ENCODE measurements at places on chromosomes 2 and 18.
A peak's percentile ranks its signal among the peaks of the same experiment; 100 is the strongest.

DNA sequence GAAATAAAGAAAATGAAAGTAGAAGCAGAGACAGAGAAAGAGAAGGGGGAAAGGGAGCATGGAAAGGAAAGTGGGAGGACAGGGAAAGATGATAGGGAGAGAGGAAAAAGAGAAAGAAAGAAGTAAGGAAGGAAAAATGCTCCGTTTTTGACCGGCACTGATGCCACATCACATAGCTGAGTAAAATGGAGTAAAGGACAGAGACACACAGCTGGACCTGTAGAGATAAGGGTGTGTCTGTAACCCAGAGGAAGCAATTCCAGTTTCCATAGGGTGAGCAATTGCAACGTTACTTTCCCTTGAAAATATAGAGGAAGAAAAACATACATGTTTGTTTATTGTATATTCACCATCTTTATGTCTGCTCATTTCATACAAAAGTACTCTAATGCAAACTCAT lies 1866.9 kb upstream of the PIK3C3 start:
- no peak for DNase-seq

GRCh38 chr2:157413326-157414035 lies 30.4 kb downstream of the CYTIP start:
- no peak for DNase-seq

GRCh38 chr2:66577321-66578053 lies 142.6 kb downstream of the MEIS1 start:
- DNase-seq = peak; percentile 68

DNA sequence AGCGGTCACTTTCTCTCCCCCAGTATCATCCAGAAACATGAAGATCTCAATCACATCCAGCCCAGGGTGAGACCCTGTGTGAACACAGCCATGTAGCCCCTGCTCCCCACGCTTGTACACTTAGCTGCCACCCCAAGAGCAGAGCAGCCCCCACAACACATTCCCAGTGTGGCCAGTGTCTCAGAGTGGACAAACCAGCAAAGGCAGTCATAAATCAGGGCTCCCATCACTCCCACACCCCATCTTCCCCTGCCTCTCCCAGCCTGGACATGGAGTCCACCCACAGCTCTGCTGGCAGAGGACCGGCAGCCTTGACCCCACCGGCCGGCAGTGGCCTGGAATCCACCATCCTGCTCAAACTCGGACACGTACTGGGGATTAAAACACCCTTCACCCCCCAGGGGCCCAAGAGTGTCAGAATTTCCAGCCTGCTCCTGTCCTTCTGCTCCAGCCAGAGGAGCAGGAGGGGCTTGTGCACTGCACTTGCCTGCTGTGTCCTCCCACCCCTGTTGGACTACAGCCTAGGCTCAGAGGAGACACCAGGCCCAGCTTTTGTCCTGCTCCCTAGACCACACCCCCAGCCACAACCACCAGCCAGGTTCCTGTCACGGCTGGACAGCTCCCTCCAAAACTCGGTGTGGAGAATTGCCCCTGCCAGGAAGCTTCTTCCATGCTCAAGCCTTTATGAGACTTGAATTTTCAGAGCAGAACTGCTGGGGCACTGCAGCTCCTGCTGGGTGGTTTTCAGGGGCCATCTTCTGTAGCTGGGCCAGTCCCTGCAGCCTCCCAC lies 206.1 kb downstream of the SMAD2 start:
- no peak for DNase-seq

- DNase-seq = peak; percentile 74
Observed at GRCh38 chr2:165601928-165602521, 132.5 kb downstream of the CSRNP3 start.

GRCh38 chr2:154386186-154386585 lies 312.3 kb upstream of the KCNJ3 start:
- DNase-seq = no peak

DNA sequence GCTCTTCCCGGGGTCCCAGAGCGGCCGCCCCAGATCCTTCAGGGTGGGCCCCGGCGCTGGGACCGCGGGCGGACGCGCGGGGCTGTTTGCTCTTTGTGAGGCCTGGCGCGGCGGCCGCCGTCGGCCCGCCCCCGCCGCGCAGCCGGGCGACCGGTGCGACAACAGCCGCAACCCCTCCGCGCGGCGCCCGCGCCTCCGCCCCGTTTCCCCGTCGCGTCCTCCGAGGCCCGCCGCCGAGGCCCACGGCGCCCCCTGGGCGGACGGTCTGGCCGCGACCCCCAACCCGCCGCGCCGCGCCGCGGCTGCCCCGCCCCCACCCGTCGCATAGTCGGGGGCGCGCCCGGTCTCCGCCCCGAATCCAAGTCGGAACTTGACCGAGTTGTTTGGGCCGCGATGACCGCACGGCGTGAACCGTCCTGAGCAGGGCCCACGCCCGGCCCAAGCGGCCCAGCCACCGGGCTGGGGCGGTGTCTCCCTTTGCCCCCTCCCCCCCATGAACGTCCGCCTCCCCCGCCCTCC lies 448 bp downstream of the YPEL5 start:
- DNase-seq = no peak

DNA sequence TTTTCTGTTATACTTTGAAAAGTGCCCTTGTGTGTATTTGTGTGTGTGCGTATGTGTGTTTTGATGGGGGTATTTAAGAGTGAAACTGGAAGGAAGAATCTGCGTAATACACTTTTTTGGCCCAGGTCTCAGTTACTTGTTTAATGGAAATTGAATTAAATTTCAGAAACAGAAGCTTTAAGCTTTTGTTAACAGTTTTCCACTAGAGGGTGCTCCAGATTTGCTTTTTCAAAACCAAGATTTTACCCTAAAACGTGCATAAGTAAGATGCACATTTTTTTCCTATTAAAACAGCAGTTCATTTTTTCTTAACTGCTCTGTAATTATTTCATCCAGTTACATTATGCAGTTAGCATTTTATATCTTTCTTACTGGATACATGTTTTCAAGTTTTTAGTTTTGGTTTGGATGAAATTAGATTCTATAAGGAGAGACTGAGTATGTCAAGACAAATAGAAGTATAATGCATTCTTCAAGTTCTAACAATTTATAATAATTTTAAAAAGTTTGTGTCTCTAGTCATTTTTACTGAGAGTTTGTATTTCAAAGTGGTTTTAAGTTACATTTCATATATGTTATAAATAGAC lies 97.2 kb downstream of the PIK3C3 start:
- no peak for DNase-seq

DNA sequence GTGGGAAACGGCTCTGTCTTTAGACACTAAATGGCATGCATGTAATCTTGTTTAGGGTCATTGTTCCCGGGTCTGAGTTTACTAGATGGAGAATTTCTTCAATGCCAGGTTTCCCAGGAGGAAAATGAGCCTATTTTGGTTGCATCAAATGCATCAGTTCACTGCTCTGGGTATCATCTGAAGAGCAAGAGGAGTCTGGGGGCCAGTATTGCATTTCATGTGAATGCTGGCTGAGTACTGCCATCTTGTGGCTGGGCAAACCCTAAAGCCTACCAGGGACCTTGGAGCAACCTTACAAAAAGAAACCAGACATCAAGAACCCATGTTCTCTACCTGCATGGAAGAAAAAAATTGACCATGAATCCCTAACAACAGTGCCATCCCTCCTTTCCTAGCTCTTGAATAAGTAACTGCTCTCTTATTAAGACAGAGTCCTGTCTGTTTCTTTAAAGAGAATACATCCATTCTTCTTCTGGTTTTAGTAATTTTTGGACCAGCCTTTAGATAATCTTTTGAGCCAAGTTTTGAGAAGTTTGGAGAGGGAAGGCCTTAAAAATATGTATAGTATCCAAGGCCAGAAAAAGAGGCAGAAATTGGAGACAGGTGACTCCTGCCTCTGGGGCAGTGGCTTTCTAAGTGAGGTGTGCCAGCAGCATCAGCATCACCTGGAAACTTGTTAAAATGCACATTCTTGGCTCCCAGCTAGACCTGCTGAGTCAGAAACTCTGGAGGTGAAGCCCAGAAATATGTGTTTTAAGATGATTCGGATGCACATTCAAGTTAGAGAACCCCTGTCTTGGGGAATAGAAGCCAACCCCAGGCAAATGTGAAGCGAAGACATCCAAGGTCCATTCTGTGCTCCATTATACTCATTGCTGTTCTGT lies 261.0 kb upstream of the CXCR4 start:
- peak; percentile 32 for DNase-seq

DNA sequence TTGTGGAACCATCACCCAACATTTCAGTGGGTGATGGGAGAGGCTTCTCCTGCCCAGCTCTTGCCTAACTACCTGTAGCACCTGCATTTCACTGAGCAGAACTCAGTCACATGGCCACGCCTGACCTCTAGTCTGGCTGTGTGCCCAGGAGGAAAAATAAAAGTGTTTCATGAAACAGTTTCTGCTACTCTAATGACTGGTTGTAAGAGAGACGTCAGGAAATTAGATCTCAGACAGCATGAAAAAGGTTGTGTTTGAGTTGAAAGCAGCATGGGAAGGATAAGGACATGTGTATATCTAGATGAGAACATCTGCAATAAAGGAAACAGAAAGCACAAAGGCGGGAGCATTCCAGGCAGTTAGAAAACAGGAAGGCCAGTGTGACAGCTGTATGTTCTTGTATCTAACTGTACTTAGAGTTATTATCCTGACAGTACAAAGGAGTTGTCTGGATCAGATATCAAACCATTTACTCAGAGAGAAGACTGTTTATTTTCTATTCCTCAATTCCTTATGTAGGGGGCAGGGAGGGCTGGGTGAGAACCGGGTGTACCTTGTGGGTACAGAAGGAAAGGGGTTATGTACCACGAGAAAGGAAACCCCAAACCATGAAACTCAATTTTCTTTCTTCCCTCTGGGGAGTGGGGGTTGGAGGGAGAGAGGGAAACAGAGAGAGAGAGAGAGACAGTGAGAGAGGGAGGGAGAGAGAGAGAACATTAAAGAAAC lies 307.4 kb upstream of the VWC2L start:
- DNase-seq = peak; percentile 38

GRCh38 chr2:25226827-25227226 lies 58.4 kb upstream of the POMC start:
- DNase-seq = no peak

GRCh38 chr2:85111819-85112281 lies 21.3 kb upstream of the TCF7L1 start:
- no peak for DNase-seq

DNA sequence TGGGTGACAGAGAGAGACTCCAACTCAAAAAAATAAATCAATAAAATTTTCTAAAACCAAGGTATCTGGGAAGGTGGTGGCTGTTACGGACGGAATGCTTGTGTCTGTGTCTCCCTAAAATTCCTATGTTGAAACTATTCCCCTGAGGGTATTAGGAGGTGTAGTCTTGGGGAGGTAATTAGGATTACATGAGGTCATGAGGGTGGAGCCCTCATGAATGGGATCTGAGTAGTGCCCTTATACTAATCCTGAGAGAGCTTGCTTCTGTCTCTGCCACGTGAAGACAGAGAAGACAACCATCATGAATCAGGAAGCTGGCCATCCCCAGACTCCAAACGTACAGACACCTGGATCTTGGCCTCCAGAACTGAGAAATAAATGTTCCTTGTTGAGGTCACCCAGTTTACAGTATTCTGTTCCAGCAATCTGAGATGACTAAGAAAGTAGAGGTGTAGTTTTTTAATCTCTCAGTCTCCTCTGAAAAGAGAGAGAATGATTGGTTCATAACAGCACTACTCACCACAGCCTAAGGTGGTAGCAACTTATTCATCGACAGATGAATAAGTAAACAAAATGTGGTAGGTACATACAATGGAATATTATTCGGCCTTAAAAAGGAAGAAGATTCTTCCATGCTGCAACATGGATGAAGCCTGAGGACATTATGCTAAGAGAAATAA lies 38.4 kb downstream of the TGFBRAP1 start:
- no peak for DNase-seq

DNA sequence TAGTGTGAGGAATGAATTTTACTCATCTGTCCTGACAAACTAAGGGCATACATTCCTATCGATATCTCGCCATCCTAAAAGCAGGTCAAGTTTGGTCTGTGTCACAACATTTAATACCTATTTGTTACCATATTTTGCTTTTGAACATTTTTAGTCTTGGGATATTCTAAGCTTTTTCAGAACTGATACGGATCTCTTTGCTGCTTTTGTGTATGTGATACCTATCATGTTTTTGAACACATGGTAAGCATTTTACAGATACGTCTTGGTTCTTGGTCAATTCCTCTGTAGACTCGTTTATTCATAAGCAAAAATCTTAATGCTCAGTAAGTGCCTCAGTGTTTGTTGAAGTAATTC lies 592 bp downstream of the ZNF397 start:
- DNase-seq = no peak

DNA sequence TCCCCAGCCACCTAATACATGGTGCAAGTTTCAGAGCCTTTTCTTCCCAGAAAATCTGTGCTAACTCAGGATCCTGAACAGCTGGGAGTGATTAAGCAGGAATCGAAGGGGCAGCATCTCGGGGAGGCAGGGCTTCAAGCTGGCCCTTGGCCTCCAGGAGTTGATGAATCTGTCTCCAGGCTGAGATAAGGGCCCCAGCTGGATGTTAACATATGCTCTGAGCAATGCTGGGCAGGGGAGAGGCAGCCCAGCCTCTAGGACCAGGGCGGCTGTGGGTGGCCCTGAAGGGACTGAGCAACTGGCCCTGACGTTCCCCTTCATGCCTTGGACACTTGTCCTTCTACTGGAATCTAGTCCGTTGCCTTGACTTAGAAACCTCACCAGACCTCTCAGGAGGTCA lies 84.1 kb upstream of the EPC2 start:
- DNase-seq = peak; percentile 64

DNA sequence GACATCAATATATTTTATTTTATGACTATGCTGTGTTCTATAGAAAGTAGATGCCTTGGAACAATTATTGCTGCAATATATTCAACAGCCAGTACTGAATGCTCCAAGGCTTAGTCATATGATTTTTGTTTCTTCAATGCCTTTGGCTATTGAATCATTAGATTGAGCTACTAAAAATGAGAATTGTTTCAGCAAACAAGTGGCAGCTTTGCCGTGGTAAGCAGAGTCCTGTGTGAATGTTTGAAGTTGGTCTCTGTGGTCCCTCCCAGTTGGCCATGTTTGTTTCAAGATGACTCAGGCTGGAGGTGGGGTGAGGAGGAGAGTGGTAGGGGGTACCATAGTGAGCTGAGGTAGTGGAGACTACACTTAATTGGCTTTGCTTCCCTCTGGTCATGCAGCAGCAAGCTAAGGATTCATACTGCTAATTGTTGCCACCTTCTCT lies 198.6 kb upstream of the EPAS1 start:
- DNase-seq = no peak

DNA sequence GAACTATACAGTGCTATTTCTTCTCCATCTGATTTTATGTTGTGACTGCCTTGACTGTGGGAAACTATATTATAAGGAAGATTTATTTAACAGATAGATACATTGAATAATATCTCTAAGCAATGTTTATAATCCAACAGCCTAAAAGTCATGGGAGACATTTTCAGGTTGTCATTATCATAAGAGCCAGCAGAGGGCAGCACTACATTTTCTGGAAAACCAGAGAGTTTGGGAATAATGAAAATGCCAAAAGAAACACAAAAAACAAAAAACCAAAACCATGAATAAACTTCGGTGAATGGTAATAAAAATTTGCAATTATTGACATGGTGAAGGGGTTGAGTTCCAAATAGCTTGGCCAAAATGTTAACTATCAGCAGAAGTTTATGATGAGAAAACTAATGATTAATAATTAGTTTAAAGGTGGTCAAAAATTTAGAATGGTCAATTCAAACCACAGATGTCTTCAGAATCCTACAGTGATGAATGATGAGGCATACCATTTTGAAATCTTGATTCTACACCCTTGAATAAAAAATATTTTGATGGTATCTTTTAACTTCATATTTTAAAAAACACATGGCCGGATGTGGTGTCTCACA lies 4.7 kb downstream of the EEF1B2 start:
- peak; percentile 16 for DNase-seq

- DNase-seq = no peak
Observed at GRCh38 chr2:29504746-29505145, 389.5 kb downstream of the CLIP4 start.

Data from right lung (tissue), 10 donors.